Activated CD8-positive, alpha-beta T cell treated with anti-CD3 and anti-CD28 coated beads for 36 hours (primary cell): ENCODE measurements at places on chromosomes 7 and 10.

DNA sequence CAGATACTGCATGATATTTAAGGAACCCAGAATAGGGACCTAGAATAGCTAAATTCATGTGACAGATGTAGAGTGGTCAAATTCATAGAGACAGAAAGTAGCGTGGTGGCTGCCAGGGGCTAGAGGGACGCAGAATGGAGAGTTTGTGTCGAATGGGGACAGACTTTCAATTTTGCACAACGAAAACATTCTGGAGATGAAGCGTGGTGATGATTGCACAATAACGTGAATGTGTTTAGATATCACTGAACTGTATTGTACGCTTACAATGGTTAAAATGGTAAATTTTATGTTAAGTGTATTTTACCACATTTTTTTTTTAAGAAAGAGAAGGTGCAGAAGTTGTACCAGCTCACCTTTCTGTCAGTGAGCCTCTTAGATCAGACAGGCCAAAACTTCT is 137.8 kb upstream of the TNS3 start:
- DNase-seq = no peak

- DNase-seq = no peak
Observed at GRCh38 chr7:128211626-128212025, 29.5 kb upstream of the LEP start.

GRCh38 chr10:58412502-58412961 is 27.3 kb downstream of the TFAM start:
- DNase-seq = no peak

DNA sequence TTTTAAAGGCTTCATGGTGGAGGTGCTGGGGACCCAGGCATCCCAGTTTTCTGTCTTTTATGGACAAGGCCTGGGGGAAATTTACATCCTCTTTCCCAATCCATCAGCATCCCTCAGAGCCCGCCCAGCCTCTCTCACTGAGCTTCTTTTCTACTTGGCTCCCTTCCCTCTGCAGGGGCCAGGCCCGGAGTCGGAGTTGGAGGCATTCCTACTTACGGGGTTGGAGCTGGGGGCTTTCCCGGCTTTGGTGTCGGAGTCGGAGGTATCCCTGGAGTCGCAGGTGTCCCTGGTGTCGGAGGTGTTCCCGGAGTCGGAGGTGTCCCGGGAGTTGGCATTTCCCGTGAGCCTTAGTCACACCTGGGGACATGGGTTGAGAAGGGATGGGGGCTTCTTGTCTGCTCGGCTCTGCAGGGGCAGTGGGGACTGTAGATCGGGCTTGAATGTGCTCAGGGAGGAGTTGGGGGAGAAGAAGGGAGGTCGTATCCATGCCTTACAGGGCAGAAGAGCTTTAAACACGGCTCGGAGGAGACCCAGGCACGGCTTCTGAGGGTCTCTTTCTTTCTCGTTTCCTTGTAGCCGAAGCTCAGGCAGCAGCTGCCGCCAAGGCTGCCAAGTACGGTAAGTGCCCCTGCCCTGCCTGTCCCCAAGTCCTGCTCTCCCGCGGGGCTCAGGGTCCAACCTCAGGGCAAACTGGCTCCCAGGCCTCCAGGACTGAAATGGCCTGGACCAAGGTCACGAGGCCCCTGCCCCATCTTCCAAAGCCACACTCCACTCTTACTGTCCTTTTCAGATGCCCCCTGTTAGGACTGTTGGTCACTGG is 27.3 kb upstream of the LIMK1 start:
- DNase-seq = no peak

GRCh38 chr7:93284908-93285307 is 52.7 kb downstream of the VPS50 start:
- no peak for DNase-seq

DNA sequence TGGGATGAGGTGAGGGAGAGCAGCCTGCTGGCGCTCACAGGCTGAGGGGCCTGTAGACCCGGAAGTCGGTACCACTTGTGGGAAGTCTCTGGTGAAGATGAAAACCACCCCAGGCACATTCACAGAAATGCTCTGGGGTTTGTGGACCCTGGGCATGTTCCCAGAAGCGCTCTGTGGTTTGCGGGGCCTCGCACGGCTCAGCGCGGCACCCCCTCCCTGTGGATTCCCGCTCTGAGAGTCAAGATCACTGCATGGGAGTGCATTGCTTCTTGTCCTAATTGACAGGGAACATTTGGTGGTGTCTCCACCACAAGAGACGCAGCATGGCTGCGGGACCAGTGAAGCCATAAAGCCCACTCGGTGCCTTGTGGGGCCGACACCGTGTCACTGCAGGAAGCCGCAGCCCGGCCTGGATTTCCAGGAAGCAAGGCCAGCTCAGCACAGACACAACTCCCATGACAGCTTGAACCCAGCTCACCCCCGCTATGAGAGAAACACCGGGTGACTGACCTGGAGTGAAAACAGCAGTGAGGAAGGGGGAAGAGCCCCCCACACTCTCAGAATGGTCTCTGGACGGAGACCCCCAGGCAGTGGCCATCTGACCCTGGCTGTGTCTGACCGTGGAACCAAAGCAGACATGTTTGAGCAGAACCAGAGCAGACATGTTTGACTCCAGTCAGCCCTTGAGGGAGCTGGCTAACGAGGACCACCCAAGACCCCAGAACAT is 157.2 kb downstream of the PTPRN2 start:
- DNase-seq = no peak

- no peak for DNase-seq
Observed at GRCh38 chr7:130611218-130611617, 57.3 kb downstream of the COPG2 start.

DNA sequence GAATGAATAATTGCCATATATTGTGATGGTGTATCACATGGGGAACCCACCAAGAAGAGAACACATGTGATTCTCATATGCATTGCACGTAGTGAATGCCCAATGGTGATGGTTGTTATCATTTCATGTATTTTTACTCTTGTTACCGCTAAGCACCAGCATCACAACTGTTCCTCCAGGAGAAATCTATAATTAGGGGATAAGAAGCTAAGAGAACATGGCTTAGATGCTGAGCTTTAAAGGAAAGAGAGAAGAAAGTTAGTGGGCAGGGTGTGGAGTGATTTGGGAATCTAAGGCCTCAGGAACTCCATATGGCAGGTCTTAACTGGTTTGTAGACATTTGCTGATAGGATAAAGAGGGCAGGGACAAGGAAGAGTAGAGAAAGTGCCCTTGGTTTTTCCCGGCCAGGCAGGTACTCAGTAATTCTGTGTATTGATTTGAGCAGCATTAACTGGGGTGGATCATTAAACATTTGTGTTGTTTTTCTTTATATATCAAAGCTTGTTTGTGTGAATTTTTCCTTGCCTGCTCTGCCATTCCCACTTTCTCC is 145.9 kb downstream of the LRRC4 start:
- DNase-seq = no peak

DNA sequence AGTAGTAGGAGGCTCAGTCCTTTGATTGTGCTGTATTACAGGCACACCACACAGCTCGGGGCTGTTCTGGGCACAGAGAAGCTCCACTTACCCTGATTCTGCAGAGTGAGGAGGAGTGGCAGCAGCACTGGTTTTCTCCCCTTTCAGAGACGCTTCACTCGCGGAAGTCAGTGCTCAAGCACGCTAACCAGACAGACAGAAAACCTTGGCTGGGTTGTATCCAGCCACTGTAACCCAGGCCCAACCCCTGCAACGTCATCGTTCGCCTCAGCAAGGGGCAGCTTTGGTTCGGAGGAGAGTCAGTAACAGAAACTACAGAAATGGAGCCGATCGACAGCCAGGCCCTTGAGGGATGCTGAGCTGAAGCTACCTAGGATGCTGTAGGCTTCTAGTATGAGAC is 171.0 kb downstream of the SLC16A9 start:
- no peak for DNase-seq

DNA sequence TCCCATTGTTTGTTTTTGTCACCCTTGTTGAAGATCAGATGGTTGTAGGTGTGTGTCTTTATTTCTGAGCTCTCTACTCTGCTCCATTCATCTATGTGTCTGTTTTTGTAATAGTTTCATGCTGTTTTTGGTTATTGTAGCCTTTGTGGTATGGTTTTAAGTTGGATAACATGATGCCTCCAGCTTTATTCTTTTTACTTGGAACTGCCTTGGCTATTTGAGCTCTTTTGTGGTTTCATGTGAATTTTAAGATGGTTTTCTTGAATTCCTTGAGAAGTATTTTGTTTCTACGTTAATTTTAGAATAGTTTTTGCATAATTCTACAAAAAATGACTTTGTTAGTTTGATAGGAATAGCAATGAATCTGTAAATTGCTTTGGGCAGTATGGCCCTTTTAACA is 170.0 kb upstream of the IGFBP3 start:
- DNase-seq = no peak

- DNase-seq = no peak
Observed at GRCh38 chr7:71470830-71471229, 338.9 kb downstream of the GALNT17 start.

GRCh38 chr10:79107736-79108264 is 39.0 kb downstream of the ZMIZ1 start:
- no peak for DNase-seq

DNA sequence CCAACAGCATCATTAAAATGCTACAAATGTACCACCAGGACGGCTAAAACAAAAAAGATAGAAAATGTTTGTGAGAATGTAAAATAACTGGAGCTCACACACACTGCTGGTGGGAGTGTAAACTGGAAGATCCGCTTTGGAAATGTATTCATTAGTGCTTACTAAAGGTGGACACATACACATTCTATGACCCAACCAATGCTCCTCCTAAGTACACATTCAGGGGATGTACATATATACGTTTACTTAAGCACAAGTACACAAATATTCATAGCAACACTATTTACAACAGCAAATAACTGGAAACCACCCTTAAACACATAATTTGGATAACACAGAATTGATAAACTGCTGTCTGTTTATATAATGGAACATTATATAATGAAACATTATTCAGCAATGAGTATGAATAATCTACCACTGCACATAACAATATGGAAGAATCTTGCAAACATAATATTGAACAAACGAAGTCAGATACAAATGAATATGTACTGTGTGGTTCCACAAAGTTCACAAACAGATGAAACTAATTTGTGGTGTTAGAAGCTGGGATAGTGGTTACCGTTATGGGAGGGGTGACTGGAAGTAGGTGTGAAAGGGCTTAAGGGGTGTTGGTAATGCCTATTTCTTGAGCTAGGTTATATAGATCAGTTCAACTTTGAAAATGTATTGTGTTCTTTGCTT is 52.1 kb downstream of the STRA8 start:
- DNase-seq = no peak

DNA sequence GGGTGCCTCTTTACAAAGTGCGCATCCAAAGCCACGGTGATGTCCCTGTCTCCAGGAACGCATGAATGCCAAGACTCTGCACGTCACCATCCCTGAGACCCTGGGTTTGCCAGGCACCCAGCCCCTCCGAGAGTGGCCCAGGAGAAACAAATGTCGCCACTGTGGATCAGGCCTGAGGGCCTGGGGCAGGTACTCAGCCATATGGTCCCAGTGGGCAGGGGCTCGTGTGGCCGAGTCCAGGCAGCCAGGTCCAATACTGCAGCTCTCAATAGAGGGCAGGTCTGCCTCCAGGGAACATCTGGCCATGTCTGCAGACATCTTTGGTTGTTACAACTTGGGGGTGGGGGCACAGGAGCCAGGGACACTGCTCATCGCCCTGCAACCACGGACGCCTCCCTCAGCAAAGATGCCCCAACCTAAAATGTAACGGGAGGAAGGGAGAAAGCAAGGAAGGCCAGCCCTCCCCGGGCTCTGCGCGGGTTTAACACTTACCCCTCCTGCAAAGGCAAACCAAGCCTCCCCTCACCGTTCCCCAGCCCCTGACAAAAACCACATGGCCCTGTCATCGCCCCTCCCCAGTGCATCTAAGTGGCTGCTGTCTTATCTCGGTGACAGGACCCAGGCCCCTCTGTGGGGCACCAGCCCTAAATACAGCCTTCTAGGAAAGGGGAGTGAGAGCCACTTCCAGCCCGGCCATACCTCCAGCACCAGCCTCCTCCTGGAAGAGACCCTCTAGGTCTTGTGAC is 10.3 kb upstream of the PAPOLB start:
- DNase-seq = no peak

DNA sequence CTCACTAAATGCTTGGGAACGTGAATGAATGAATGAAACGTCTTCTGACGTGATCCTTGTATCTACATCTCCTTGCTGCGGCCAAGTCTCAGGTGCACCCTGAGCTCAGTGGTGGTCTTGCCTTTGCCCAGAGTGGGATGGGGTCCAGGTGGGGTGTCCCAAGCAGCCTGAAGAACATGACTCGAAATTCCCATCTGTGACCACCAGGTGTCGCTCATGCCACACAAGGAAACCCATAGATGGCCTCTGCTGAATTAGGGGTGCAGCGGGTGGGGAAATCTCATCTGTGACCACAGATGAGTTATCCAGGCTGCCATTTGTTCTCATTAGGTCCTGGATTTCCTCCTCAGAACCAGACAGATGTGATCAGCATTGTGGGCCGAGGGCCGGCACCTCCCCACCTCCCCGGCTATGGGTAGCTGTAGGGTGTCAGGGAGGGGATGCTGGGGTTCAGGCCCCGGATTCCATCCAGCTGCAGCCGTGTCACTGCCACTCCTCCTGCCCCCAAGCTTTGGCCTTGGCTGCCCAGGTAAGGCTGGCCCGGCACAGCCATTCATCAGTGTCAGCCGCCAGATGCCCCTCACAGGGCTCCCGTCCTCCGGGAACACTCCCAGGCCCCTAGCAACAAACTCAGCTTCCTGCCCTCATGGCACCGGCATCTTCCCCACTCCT is 21.0 kb upstream of the GNA12 start:
- DNase-seq = peak; percentile 87

- DNase-seq = no peak
Observed at GRCh38 chr10:132679217-132679595, 106.7 kb downstream of the NKX6-2 start.

- DNase-seq = no peak
Observed at GRCh38 chr10:7122561-7122960, 288.3 kb downstream of the SFMBT2 start.

DNA sequence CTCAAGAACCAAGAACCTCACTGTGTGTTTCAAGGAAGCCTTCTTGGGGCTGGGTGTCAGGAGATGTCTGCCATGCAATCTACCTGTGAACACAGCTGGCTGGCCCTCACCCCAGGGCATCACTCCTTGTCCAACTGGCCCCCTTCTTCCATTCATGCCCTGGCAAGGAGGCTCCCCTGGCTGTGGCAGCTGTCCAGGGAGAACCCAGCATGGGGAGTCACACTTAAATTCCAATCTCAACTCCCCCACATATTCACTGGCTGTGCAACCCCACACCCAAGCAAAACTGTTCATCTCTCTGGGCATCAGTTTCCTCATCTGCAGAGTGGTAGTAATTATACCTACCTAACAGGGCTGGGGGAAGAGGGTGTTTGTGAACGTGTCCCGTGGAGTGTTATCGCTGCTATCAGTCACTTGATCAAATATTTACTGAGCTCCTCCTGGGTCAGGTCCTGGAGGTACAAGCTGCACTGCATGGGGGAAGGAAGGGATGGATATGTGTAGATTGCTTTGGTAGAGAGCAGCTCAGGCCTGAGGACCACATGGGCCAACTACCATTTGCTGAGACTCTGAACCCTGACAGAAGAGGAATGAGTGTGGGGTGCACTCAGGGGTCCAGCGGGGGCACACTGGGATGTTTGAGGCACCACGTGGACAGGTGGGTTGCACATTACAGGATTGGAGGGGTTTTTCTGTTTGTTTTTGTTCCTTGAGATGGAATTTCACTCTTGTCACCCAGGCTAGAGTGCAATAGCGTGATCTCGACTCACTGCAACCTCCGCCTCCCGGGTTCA is 2.1 kb upstream of the GPRIN2 start:
- DNase-seq = no peak
